Hepatocyte (in vitro differentiated cells): ENCODE measurements at places on chromosomes 12 and 14. TPM values are rescaled to one million over a fixed set of nuclear protein-coding genes. Genes with fewer than 3 reads are reported as not detected.

The KLRG1 gene
- 0.24 and 0.37 TPM in 2 replicates for total RNA-seq

The FLVCR2 gene
- total RNA-seq, result 10.1 and 16.1 TPM in 2 replicates

The SCFD1 gene
- total RNA-seq, result 90.4 and 101 TPM in 2 replicates

GRCh38 chr12:114982760-114983159 lies 298.8 kb upstream of the TBX3 start:
- DNase-seq, result no peak

GRCh38 chr12:62584619-62585018 lies 118.0 kb downstream of the MON2 start:
- DNase-seq, result no peak

- peak; percentile 25 for DNase-seq
These were observed 310.0 kb upstream of the DDHD1 start for GRCh38 chr14:53462931-53463778.

- no peak for DNase-seq
These were observed 69.2 kb downstream of the NTN4 start for GRCh38 chr12:95721320-95721719.

DNA sequence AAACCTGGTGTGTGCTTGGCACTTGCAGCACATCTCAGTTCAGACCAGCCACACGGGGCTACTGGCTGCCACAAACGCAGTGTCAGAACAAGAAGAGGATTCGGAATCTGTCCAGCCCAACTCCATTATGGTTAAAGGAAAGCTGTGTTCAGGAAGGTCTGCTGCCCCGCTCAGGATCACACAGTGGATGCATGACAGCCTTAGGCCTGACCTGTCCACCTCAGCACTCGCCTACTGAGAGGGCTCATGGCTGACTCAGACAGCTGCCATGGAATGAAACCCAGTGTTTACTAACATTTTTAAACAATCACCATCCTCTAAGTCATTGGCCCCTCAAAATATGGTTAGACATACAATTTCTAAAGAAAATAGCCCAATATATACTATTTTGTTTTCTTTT lies 5.6 kb upstream of the NIN start:
- DNase-seq, result no peak

GRCh38 chr12:3658327-3659163 lies 94.4 kb downstream of the CRACR2A start:
- peak; percentile 35 for DNase-seq

DNA sequence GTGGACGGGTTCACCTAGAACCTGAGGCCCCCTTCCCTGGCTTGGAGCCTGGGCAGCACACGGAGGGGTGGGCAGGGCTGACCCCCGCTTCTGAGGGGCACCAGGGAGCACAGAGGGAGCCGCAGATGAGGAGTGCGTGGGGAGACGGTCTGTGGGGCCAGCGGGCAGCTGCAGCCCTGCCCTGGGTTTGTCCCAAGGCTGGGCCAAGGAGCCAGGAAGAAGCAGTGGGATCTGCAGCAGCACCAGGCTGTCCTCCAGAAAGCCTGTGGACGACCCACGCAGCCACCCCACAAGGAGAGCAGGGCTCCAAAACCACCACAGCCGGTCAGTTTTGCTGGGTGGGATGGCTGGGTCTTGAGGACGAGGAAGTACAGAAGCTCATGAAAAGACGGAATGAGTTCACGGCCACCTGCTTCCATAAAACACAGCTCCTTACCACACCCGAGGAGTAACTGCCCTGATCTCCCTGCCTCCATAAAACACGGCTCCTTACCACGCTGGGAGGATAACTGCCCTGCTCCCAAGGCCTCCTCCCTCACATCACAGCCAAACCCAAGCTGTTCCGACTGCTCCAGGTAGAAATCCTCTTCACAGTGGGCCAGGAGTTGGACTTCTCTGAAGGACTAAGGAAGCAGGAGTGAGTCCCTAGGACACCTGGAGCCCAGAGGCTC lies 9.9 kb upstream of the GOLGA3 start:
- DNase-seq, result no peak

GRCh38 chr12:95884998-95885397 lies 26.2 kb downstream of the SNRPF start:
- no peak for DNase-seq

DNA sequence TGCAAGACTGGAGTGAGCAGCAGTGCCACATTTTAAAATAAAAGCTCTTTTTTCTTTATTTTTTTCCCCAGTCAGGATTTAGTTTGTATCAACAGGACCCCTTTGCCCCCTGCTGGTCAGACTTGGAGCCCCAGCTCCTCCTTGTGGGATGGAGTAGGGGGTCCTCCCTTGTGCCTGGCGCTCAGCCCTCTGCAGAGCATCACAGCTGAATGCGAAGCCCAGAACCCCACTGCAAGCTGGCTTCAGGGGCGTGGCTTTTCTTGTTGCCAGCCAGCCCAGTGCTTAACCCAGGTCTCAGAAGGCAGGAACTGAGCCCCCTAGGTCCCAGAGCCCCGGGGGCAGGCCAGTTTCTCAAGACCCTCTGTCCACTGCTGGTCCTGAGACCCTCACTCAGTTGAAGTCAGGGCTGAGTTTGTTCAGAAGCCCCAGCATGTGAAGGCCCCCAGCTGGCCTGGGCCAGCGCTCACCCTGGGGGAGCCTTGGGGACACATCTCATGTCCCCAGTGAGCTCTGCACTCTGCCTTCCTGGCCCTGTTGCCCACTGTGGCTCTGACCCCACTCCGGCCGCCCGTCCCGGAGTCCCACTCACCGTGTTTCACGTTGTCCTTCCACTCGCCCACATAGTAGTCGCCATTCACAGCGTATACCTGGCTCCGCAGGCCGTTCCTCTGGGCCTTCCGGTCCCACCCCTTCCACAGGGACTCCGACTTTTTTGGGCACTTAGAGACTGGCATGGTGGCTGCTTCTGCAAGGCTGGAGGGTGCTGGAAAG lies 519 bp downstream of the MORN3 start:
- peak; percentile 81 for DNase-seq

DNA sequence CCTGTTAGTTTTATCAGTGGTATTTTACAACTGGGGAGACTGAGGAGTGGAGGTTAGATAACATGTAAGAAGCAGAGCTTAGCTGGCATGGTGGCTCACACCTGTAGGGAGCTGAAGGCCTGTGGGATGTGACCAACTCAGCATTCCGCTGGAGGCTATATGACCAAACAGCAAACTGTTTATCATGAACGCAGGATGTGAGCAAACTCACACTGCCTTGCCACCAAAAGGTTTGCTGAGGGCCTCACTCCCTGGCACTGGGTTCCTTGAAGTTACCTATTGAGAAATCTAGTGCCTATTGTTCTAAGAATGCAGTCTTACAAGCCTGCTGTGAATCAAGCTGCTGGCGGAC lies 23.4 kb downstream of the JKAMP start:
- DNase-seq, result no peak
